Glutamatergic neuron (in vitro differentiated cells): ENCODE measurements at places on chromosomes 12 and 14. TPM values are rescaled to one million over a fixed set of nuclear protein-coding genes. Genes with fewer than 3 reads are reported as not detected.

DNA sequence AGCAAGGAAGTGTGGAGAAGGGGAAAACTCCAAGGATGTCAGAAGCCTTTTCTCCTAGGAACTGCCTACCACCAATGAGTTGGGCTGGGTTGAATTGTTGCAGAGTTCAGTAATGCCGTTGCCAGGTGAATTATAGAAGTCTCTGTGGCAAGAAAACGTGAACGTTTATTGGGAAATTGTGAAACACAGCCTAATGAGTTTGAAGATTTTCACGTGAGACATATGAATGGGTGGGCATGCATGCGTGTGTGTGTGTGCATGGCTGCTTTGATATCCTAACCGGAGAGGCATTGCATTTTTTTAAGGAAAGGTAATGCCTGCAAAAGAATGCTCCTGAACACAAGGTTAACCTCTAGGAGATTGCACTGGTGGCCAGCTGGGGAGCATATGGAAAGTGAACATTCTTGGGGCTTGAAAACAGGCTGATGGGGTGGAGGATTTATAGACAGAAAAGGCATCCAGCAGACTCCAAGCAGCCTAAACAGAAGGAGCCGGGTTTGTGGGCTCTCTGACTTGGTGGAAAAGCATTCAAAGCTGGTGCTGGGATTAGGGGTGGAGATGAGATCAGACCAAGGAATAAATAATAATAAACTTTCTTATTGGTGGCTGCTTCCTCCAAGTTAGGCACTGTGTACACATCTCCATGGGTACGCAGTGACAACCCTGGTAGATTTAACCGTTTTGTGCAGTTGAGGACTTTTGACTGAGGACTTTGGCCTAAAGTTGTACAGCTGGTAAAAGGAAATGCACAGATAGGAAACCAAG, 67.8 kb downstream of the NTF3 start:
- DNase-seq, result no peak
- H3K27ac ChIP-seq, result no peak overlapping the region
- H3K4me3 ChIP-seq, result no peak overlapping the region
- H3K36me3 ChIP-seq, result no peaks in the 10 kb centered on the region

GRCh38 chr14:68654471-68654941, 138.4 kb downstream of the ZFP36L1 start:
- H3K27me3 ChIP-seq, result peaks cover 2% of the 10 kb centered on the region
- peaks cover 12% of the 10 kb centered on the region for H3K4me1 ChIP-seq
- H3K4me3 ChIP-seq, result no peak overlapping the region
- peaks cover 6% of the 10 kb centered on the region for H3K36me3 ChIP-seq

- H3K4me3 ChIP-seq, result peak overlapping the region; percentile 84
- peak; percentile 27 for DNase-seq
- no peaks in the 10 kb centered on the region for H3K36me3 ChIP-seq
- H3K4me1 ChIP-seq, result peaks cover 3% of the 10 kb centered on the region
These were observed 422.3 kb downstream of the VRK1 start for GRCh38 chr14:97219431-97220017.

GRCh38 chr12:13875744-13876143, 105.7 kb downstream of the GRIN2B start:
- H3K36me3 ChIP-seq, result no peaks in the 10 kb centered on the region
- no peak overlapping the region for H3K4me3 ChIP-seq
- H3K4me1 ChIP-seq, result no peaks in the 10 kb centered on the region
- no peak overlapping the region for H3K27ac ChIP-seq
- no peaks in the 10 kb centered on the region for H3K27me3 ChIP-seq

DNA sequence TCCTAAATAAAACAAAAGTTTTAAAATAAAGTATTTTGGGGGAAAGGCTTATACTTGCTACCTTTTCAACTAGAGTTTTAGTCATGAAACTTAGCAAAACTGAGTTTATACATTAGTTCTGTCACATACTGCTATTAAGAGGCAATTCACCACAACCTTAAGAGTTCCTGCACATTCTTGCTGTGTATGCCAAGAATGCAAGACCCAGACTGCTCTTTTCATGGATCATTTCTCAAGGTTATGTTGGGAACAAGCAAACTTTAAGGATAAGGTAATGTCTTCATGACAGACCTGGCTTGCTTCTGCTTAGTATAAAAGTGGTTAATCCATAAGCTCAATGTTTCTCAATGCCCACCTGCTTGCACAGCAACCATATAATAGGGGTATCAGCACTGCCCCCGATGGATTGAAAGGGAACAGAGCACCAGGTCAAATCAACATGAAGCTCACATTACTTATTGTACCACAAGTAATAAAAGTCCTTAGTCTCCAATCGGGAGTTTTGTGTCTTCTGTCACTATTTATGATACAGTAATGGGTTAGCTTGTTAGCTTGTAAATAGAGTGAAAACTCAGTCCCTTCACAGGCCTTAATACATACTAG, 67.6 kb downstream of the KIF21A start:
- no peak for DNase-seq
- no peaks in the 10 kb centered on the region for H3K27me3 ChIP-seq
- no peak overlapping the region for H3K4me3 ChIP-seq
- H3K27ac ChIP-seq, result no peak overlapping the region
- peaks cover 16% of the 10 kb centered on the region for H3K4me1 ChIP-seq
- H3K36me3 ChIP-seq, result no peaks in the 10 kb centered on the region

SDSL gene
- total RNA-seq, result 0.74 TPM

SFSWAP gene
- 81.2 TPM for total RNA-seq
